ENCODE measurements at places on chromosomes 2 and 18. TPM values are rescaled to one million over a fixed set of nuclear protein-coding genes. Genes with fewer than 3 reads are reported as not detected.

- peak overlapping the region; percentile 46 for H3K27ac ChIP-seq
- no peak for DNase-seq
- H3K4me3 ChIP-seq = no peak overlapping the region
These were observed 128.9 kb downstream of the WDSUB1 start for GRCh38 chr2:159157361-159158209.

- no peaks in the 10 kb centered on the region for H3K36me3 ChIP-seq
- H3K27ac ChIP-seq = peak overlapping the region; percentile 71
- H3K4me1 ChIP-seq = peaks cover 22% of the 10 kb centered on the region
These were observed 139.9 kb upstream of the ZEB2 start for GRCh38 chr2:144659731-144660275.

The SERPINB8 gene
- 32.6 TPM for total RNA-seq

DNA sequence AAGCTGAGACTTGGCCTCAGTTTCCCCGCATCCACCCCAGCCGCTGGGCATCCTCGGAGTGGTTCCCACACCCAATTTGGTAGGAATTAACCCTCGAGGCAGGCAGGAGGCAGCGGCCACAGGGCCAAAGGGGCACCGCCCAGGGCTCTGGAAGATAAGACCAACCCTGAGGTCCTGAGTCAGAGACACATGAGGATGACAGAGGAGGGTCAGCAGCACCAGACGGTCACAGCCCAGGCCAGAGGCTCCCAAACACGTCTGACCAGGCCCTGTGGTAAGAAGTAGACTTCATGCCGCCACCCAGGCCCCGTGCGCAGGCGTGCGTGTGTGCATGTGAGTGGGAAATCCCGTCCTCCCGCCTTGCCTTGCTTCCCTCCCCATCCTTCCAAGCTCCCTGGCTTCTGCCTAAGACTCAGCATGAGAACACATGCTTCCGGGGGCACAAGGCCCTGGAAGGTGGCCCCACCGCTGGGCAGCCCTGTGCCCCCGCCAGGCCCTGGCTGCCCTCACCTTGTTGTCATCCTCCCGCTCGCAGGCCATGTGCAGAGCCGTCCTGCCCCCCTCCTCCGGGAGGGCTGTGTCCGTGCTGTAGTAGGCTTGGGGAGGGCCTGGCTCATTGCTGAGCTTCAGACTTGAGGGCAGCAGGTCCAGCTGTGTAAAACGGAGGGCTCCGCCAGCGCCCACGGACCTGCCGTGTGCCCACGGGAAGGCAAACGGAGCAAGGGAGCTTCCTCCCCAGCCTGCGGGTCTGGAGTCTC, 46.3 kb downstream of the ANKMY1 start:
- H3K4me1 ChIP-seq = peaks cover 12% of the 10 kb centered on the region
- no peak overlapping the region for H3K27ac ChIP-seq
- DNase-seq = no peak
- no peaks in the 10 kb centered on the region for H3K27me3 ChIP-seq
- no peak overlapping the region for H3K4me3 ChIP-seq

DNA sequence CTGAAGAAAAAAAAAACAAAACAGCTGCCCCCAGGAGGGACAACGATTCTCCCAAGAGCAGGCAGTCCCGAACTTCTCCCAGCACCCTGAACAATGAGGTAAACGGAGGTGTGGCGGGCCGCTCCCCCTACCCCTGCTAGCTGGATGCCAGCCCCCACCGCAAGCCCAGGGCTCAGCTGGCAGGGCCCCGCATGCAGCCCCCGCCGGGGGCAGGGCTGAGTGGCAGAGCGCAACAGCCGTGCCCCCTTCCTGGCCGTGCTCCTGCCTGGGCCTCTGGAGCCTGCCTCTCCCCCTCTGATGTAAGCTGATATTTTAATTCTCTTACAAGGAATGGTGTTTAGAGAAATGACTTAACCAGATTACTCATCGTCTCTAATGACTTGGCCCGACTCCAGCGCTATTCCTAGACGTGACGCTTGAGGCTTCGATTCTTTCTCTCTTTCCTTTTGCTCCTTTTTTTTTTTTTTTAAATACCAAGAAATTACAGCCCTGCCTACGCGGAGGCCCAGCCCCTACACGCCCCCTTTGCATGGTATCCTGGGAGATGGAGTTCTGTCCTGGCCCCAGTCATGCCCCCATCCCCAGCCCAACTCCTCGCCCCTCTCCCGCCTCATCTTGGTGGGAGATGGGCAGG, 4.6 kb upstream of the ARID5A start:
- H3K27me3 ChIP-seq = no peaks in the 10 kb centered on the region
- H3K4me1 ChIP-seq = peaks cover 68% of the 10 kb centered on the region
- H3K4me3 ChIP-seq = peak overlapping the region; percentile 63
- H3K36me3 ChIP-seq = no peaks in the 10 kb centered on the region
- peak overlapping the region; percentile 84 for H3K27ac ChIP-seq

- DNase-seq = no peak
- no peak overlapping the region for H3K27ac ChIP-seq
- H3K4me3 ChIP-seq = no peak overlapping the region
- H3K36me3 ChIP-seq = no peaks in the 10 kb centered on the region
- H3K4me1 ChIP-seq = peaks cover 48% of the 10 kb centered on the region
These were observed 10.7 kb downstream of the RAMP1 start for GRCh38 chr2:237870126-237870525.

DNA sequence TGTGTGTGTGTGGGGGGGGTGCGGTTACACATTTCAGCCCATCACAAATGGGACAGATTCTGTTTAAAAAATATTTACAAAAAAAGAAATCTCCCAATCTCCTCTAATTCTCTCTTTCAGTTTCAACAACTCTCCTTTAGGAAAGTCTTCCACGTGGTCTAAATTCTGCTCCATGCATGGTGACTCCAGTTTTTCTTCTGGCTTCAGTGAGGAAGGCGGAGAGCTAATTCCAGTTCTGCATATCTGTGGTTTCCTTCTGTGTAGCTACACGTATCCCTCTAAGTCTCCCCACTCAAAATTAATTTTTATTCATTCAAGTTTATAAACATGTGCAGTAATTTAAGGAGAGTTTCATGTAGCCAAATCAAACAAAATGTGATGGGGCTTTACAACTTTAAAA, 111.6 kb downstream of the SLC4A3 start:
- H3K4me3 ChIP-seq = no peak overlapping the region
- DNase-seq = no peak
- no peaks in the 10 kb centered on the region for H3K36me3 ChIP-seq
- H3K4me1 ChIP-seq = peaks cover 9% of the 10 kb centered on the region

GRCh38 chr18:67386032-67386431, 130.5 kb downstream of the DSEL start:
- no peaks in the 10 kb centered on the region for H3K36me3 ChIP-seq
- peak overlapping the region; percentile 16 for H3K27ac ChIP-seq
- H3K4me3 ChIP-seq = peak overlapping the region; percentile 11
- H3K27me3 ChIP-seq = no peaks in the 10 kb centered on the region
- H3K4me1 ChIP-seq = peaks cover 19% of the 10 kb centered on the region

DNA sequence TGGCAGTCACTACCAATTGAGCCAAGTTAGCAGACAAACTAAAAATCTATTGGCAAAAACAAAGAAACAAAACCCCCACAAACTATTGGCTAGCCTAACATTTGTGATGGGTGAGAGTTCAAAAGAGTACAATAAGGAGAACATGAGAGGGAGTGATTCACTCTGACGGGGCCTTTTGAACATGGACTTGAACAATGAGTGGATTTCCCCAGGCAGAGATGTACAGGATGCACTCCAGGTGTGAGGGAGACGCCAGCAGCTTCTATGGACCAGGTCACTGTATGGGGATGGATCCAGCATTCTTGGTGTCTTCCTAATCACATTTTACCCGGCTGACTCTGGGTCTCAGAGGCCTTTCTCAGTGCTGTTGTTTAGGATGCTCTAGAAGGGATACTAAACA, 167.5 kb upstream of the SMAD2 start:
- no peaks in the 10 kb centered on the region for H3K4me1 ChIP-seq
- no peaks in the 10 kb centered on the region for H3K36me3 ChIP-seq
- H3K27ac ChIP-seq = no peak overlapping the region
- no peak for DNase-seq

GRCh38 chr2:200603972-200604371, 18.2 kb downstream of the AOX1 start:
- H3K27ac ChIP-seq = peak overlapping the region; percentile 84
- peaks cover 38% of the 10 kb centered on the region for H3K36me3 ChIP-seq
- no peaks in the 10 kb centered on the region for H3K27me3 ChIP-seq
- peak overlapping the region; percentile 71 for H3K4me3 ChIP-seq
- H3K4me1 ChIP-seq = peaks cover 79% of the 10 kb centered on the region
